ENCODE measurements at places on chromosomes 5 and 9. TPM values are rescaled to one million over a fixed set of nuclear protein-coding genes. Genes with fewer than 3 reads are reported as not detected.

KIF12 gene
- total RNA-seq = not detected

HDHD3 gene
- 44.0 TPM for total RNA-seq

OBP2B gene
- total RNA-seq = not detected

IFNA21 gene
- not detected for total RNA-seq

LHX3 gene
- total RNA-seq = 0.22 TPM

TBC1D13 gene
- 41.9 TPM for total RNA-seq

CCDC69 gene
- 0.50 TPM for total RNA-seq

RBM22 gene
- total RNA-seq = 57.3 TPM

PCDHA11 gene
- not detected for total RNA-seq

TRIP13 gene
- total RNA-seq = 74.0 TPM

DNA sequence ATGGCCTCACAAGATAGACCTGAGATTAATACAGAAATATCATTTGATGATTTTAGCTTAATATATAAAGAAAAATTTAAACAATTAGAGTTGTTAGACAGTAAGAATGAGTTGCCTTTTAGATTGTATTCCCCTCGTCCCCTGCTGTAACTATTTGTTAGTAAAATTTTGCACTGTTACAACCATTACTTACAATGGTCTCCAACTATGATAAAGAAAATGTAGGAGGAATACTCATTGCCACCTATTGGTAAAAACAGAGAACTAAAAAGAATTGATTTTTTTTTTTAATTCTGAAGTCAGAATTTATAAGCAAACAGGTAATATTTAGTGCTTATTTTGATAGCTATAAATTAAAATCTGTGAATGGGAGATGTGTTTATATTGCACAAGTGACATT is 937.6 kb downstream of the TLE4 start:
- no peak for DNase-seq

- no peak for DNase-seq
These were observed 15.7 kb downstream of the FAM151B start for GRCh38 chr5:80503641-80504040.

DNA sequence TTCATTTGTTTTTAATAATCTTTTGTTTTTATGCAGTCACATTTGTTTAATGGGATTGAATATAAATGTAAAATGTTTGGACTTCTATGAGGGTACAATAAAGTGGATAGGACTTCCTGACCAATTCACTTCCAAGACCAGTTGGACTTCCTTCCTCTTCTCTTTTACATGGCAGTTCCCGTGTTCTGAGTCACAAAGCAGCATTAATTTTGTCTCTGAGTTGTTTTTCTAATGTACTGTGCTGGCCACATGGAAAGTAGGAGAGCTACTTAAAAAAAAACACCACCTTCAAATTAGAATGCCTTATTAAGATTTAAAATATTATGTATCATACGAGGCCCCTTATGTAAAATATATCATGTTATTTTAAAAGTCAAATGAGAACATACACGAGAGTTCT is 87.3 kb downstream of the CCDC171 start:
- DNase-seq = no peak

DNA sequence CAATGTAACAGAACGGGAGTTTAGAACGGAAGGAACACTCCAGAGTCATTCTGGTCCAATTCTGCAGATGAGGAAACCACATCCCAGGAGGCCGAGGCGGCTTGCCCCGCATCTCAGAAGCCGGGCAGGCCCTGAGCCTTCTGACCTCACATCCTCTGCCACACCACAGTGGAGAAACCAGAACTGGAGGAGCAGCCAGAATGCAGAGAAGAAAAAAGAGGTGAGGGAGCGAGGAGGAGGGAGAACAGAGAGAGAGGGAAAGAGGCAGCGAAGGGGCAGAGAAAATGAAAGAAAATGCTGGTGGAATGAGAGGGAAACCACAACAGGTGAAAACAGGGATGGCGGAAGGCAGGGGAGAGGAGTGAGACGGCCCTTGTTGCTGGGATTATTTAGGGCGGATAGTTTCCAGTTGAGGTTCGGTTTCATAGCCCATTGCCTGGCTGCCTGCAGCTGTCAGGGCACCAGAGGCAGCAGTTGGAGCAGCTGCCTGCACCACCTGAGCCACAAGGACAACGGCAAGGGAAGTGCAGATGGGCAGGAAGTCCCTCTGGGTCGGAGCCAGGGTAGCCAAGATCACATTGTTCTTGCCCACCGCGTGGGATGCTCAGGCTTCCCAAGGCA is at the start of gene HMHB1:
Gene HMHB1 (plus strand): TSS at position 77 of the 621 bp plus-strand sequence.
- DNase-seq = no peak

DNA sequence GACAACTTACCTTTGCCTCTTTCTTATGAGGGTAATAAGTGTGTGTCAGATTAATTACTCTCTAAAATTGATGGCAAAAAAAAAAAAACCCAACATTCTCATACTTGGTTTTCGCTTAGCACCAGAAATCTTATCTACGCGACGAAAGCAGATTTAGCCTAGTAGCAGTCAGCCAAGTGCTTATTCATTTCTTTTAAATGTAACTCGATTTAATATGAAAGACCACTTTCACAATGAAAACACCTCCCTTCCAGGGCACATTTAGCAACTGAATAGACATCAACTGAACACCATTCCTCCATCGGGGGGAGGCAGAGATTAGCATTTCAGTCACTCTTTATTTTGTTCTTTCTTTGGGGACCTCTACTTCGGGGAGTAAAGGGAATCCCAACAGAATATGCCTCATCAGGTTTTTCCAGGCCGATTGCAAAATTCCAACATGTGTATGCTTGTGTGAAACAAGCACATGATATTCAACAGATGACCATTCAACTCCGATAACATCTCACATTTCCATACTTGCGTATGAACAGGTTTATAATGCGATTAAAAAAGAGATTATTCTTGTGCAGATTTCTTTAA is 124.1 kb upstream of the RETREG1 start:
- no peak for DNase-seq

GRCh38 chr9:85041466-85042137 is 372.1 kb downstream of the NTRK2 start:
- DNase-seq = no peak

GRCh38 chr9:8628791-8629190 is 829.2 kb upstream of the DMAC1 start:
- DNase-seq = no peak

DNA sequence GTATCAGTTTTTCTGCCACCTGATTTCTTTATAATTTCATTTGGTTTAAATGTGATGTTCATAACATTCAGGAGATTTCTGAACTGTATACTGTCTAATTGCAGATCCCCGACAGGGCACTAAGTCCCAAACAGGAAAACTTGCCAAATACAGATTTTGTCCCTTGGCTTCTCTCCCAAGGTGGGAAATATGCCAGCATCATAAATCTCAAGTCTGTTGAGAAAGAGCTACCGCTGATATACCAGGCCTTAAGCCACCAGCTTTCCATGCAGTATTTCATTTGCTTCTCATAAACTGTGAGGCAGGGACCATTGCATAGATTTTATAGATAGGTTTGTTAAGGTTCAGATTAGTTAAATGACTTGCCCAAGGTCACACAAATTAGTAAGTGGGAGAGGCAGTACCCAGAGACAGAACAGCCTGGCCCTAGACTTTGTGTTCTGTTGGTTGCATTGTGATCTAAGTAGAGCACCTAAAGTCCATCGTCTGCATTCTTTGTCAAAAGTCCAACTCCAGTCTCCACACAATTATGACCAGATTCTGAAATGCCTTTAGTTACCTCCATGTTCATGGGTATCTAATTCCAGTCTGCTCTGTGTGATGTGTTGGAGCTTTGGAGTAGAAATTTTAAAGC is 16.2 kb downstream of the GPR21 start:
- no peak for DNase-seq

DNA sequence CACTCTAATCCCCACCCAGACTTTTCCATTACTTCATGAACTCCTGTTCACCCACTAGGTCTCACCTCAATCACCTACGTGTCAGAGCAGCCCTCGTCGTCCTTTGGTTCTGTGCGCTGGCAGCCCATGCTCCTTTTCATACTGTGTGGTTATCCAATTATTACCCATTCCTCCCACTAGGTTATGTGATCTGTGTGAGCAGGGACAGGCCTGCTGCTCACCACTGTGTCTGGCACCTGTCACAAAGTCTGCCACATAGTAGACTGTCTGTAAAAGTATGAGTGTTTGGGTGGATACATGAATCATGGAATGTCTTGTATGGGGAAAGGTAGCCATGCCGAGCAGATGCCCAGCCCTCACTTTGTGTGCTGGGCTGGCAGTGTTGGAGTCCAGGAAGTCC is 12.1 kb upstream of the SMAD5 start:
- no peak for DNase-seq

DNA sequence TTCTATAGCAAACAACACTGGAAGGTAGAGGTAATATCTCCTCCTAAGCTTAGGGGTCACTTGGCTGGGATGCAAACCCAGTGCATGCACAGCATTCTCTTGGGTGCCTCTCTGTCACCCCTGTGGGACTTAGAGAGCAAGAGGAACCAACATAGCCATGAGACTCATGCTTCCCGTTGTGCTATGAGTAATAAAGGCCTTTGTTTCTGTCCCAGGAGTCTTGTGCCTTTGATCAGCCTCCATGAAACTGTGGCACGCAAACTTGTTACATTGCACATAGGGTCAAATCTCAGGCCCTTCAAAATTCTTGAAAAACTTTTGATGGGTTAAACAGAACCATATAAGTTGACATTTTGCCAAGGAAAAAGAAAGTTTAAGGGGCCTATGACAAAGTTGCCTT is 272.8 kb downstream of the TAF11L14 start:
- no peak for DNase-seq

DNA sequence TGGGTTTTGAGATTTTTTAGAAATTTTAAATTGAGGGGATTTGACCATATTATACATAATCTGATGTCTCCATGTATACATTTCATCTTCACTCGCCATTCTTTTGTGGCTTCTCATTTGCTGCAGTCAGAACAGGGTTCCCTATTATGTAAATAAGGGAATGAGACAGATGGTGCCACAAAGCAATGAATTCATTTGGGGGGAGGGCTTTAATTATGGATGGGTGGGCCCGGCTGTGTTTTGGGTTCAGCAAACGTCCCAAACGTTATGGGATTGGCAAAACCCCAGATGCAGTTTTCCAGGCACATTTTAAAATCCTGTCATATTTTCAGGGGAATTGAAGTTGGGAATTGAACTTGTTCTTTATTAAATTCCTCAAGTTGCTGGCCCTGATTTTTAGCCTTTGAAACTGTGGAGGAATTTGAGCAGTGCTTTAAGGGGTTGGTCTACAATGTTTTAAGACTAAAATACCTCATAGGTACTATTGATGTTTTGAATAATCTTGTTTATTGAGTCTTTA is 558.5 kb upstream of the ZNF462 start:
- no peak for DNase-seq

GRCh38 chr5:112349371-112349770 is 69.7 kb downstream of the EPB41L4A start:
- no peak for DNase-seq

DNA sequence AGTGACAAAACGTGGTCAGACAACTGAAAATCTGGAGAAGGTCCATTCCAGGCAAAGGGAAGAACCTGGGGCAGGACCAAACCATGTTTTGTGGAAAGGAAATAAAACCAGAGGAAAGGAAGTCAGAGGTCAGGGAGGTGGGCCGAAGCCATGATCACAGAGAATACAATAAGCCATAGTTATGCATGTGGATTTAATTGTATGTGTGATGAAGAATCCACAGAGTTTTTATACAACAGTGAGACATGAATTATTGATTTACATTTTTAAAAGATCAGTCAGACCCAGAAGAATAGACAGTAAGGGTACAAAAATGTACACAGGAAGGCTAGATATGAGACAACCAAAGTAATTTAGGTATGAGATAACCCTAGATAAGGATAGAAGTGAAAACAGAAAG is 20.8 kb downstream of the TTC33 start:
- DNase-seq = no peak

DNA sequence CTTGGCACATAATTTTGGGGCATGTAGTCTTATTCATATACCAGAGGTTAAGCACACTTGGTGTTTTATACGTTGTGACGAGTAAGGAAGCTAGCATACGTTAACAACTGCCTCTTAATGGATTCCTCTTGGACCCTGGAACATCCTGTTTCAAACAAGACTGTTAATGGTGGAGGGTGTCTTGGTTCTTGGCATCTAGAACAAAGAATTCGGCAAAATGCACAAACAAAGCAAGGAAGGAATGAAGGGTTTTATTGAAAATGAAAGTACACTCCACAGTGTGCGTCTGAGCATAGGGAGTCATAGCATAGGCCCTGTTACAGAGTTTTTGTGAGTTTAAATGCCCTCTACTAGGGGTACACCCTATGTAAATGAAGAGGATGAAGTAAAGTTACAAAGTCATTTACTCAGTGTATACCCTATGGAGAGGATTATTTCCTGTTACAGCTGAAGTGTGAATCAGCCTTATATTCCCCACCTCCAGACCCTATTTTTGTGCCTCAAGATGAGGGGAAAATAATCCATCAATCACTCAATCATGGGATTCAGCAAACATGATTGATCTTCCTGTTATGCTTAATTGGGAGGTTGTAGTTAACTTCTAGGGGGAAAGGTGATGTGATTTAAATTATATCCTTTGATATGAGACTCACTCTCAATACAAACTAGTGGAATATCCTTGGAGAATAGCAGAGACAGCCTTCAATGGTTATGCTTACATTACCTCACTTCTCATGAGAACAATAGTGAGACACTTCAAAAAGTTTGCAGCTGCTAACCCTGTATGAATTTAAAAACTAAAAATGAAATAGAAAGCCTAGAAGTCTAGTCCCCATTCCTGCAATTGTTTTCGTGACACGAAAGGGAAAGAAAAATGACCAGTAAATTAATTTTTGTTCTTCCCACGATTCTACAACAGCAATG is 84.9 kb upstream of the MYO10 start:
- no peak for DNase-seq

- DNase-seq = no peak
These were observed 7.2 kb upstream of the PSD2 start for GRCh38 chr5:139788294-139788910.

DNA sequence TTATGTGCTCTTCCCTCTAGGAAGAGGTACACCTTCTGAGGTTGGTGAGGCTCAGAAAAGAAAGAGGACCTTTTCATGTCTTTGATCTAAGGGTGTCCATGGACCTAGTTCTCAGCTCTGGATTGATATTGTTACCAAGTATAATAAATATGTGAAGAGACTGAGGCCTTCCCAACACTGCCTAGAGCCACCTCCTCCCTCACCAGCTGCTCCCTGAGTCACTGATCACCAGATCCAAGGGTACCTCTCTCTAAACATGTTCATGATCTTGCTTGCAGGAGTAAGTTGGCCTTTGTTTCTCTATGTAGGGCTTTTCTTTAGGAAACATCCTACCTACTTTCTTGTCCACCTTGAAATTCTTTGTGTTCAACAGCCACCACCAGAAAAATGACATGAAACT is 218.8 kb upstream of the ADRA1B start:
- no peak for DNase-seq

GRCh38 chr5:109152565-109152964 is 257.2 kb downstream of the PJA2 start:
- DNase-seq = no peak

DNA sequence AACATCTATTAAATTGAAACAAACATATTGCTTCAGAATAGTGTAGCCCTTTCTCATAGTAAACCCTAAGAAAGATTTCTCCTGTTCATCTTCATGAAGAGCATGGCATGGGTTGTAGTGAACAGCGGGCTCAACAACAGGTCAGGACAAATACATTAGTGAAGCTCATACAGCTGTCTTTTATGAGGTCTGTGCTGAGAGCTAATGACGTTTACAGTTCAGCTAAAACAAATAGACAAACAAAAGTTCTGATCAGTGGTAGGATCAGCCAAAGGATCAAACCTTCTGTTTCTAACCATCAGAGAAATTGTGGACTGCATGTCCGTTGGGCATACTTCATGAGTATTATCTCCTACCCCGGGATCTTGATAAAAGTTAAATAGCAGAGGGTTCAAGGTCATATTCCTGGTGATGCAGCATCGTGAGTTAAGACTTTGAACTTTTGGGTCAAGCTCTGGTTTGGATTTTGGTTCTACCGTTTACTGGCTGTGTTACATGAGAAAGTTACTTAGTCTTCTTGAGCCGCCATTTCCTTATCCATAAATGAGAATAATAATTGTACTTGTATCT is 37.9 kb downstream of the ACO1 start:
- DNase-seq = no peak

Data from PC-9 (cell line).